Activated B cell treated with CpG ODN at 0.5 μM for 24 hours (primary cell): ENCODE measurements at places on chromosomes 1 and 21. TPM values are rescaled to one million over a fixed set of nuclear protein-coding genes. Genes with fewer than 3 reads are reported as not detected.

- H3K27me3 ChIP-seq, result peaks cover 11% of the 10 kb centered on the region
- H3K4me3 ChIP-seq, result no peak overlapping the region
- no peak overlapping the region for H3K27ac ChIP-seq
- H3K36me3 ChIP-seq, result no peaks in the 10 kb centered on the region
- H3K4me1 ChIP-seq, result no peaks in the 10 kb centered on the region
- no peak for DNase-seq
Measured at GRCh38 chr1:15460708-15461095, 4.2 kb downstream of the CELA2A start.

Gene KRTAP7-1
- not detected in 2 replicates for total RNA-seq

Gene MSTO1
- total RNA-seq, result 85.4 and 101 TPM in 2 replicates

Gene CCDC17
- total RNA-seq, result 4.6 and 6.3 TPM in 2 replicates

Gene KRTAP22-2
- total RNA-seq, result not detected in 2 replicates

GRCh38 chr1:71228241-71228640, 147.4 kb upstream of the ZRANB2 start:
- H3K4me3 ChIP-seq, result no peak overlapping the region
- H3K4me1 ChIP-seq, result no peaks in the 10 kb centered on the region
- H3K36me3 ChIP-seq, result no peaks in the 10 kb centered on the region
- no peak overlapping the region for H3K27ac ChIP-seq
